ENCODE measurements at places on chromosomes 12 and 14.

DNA sequence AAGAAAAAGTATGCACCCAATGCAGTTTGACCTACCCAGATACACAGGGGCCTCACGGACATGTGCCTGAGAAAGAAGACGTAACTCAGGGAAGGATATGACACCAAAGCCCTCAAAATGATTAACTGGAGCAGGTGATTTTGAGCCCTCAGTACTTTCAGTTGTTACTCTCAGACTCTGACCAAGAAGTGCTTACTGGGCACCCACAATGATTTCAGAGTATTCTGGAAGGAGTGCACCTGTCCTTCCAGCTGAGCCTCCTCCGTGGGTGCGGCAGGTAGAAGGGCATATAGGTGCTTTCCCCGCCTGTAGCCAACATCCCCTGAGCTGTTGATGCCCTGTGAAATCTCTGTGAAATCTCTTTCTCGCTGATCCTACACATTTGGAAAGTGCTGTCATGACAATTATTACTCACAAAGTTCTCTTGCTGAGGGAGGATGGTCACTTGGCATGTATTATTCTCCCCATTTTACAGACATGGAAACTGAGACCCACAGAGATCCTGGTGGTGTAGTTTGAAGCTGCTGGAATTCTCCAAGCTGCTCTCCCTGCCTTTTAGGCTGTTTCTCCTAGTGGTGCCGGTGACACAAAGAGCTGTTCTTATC, 154.3 kb upstream of the CCND2 start:
- no peak for DNase-seq

GRCh38 chr12:109092497-109093021, 713 bp downstream of the ALKBH2 start:
- no peak for DNase-seq

DNA sequence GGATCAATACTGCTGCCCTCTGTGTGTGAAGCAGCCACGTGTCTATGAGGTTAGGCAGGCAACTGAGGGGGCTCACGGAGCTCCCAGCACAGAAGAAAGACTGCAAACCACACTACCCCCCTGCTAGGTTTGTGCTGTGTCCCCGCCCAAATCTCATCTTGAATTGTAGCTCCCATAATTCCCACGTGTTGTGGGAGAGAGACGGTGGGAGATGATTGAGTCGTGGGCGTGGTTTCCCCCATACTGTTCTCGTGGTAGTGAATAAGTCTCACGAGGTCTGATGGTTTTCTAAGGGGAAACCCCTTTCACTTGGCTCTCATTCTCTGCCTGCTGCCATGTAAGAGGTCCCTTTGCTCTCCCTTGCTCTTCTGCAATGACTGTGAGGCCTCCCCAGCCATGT, 68.6 kb downstream of the ACTN1 start:
- DNase-seq = no peak

DNA sequence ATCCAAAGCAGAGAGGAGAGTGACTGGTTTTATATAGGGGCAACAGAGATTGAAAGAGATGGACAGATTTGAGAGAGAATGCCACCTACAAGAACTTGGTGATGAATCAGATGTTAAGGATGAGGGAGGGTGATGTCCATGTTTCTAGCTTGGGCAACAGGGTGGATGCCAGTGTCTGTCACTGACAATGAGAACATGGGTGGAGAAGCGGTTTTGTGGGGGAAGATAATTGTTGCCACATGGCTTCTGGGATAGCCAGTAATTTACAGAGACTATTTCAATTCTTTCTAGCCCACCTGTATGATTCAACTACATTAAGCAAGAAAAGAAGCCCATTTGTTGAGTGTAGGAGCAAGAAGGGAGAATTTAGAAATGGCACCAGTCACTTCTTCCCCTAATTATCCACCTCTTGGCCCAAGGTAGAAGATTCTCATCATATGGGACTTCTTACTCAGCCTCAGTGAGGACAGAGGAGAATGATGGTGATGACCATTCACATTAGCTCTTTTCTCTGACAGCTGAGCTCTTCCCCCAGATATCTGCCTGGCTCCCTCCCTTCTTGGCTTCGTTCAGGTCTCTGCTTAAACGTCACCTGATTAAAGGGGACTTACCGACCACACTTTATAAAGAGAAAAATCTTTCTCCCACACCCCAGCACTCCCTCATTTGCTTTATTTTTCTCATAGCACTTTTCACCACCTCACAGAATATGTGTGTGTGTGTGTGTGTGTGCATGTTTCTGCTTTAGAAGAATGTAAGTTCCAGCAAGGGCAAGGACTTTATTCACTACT, 117.8 kb downstream of the DUSP6 start:
- DNase-seq = no peak

DNA sequence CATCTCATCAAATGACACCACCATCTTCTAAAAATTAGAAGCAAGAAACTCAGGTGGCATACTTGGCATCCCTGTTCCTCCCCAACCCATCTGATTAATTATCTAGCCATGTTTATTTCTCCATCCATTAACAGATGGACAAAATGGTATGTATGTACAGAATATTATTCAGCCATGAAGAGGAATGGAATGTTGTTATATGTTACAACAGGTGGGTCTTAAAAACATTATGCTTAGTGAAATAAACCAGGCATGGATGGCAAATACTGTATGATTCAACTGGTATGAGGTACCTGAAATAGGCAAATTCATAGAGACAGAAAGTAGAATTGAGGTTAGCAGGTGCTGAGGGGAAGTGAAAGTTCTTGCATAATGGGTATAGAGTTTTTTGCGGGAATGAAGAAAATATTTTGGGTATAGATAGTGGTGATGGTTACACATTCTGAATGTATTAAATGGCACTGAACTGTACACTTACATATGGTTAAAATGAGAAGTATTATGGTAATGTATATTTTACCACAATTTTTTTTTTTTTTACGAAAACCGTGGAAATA, 17.5 kb downstream of the YY1 start:
- DNase-seq = no peak

- no peak for DNase-seq
These were observed 101.0 kb downstream of the DERA start for GRCh38 chr12:16012117-16012516.

DNA sequence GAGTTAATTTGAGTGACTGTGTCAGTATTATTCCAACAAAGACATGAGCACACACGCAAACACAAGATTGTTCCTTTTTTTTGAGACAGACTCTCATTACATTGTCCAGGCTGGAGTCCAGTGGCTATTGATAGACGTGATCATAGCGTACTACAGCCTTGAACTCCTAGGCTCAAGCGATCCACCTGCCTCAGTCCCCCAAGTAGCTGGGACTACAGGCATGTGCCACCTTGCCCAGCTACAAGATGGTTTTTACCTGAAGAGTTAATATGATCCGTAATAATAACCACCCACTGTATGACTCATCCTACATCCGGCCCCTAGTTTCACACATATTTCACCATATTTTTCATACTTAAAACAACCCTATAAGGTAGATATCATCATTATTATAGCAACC, 26.8 kb downstream of the BCAT1 start:
- DNase-seq = no peak
